ENCODE measurements at places on chromosomes 1 and 21.

DNA sequence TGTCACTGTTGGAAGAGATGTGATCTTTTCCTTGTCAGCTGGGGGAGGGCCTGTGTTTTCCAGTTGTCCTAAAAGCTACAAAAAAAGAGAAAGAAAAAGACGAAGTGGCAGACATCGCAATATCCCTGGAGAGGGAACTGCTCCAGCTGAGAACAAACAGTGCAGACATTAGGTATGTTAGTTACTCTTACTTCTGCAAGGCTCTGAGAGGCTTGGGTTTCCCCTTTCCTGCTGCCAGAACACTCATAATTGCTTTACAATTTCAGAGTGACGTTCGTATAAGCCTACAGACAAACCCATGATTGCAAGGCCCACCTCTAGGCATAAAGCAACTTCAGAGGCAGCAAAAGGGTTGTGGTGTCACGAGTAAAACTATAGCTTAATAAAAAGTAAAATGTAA, 31.1 kb downstream of the CD160 start:
- no peak for DNase-seq

DNA sequence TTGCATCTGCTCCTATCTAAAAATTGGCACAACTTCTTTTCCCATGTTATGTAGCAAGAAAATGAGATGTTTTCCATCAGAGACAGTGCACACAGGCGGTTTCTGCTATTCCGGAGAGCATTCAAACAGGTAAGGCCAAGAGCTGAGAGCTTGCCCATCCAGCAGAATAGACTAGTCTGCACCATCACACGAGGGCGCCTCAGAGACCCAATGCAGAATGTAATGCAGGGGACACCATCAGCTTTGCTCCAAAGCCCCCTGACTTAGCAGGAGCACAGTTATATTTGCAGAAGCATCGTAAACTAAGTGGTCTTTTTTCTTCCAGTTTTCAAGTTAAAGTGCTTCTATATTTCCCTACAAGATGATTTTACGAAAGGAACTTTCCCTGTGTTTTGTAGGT, 4.7 kb downstream of the IL24 start:
- no peak for DNase-seq

- DNase-seq = no peak
These were observed 18.7 kb upstream of the OLFML2B start for GRCh38 chr1:162042361-162042760.

DNA sequence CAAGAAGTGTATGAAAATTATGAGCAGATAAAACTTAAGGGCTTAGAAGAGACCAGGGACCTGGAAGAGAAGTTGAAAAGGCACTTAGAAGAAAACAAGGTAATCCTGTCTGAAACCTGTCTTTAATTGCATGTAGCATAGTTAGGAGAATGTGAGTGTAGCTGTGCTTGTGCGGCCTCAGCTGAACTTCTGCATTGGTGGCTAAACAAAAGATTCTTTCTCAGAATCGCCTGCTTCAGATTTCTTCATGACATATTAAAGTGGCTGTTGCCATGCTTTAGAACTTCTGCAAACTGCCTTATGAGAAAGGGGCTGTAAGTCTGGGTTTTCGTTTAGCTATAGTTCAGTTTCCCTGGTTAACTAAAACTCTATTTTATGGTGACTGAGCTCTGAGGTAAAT, 94.5 kb downstream of the VPS26C start:
- DNase-seq = no peak

DNA sequence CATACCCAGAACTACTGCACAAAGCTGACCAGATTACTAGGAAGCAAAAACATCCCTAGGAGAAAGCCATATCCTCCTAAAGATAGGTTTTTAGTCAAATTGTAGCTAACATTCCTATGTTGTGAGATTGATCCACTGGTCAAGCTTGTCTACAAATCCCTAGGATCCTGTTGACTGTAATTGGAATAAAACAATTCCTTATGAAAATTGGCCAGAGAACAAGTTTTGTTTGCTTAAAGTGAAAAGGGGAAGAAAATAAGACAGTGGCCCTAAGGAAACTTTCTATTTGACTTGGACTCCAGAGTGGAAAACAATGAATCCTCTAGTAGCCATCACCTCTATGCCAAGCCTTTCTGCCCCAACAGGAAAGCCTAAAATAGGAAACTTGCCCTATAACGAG, 645.2 kb upstream of the USP24 start:
- DNase-seq = no peak

DNA sequence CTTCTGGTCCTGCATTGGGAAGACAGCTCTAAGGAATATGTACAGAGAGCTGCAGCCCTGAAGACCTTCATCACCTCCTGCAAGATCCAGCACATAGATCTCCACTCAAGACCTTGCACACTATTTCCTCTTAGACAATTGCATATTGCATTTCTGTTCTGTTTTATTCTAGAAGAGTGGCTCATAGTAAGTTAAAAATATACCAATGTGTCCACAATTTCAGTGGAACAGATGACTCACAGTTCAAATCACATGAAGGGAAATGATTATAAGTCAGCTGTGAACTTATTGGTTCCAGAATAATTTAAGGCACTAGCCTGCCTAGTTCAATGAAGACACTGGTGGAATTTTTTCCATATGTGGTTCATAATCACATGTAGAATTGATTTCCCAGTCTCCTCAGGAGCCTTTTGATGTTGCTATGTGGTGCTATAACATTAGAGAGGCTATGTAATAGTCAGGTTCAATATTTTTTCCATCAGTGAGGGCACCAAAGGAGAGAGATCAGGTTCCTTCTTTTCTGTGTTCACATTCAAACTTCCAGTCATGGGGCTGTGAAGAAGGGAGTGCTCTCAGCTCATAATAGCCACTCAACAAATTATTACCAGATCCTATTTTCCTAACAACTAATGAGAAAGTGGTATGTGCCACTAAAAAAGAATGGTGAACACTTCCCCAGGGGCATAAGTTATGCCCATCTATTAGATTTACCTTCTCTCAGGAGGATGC, 9.8 kb upstream of the AK5 start:
- no peak for DNase-seq

GRCh38 chr21:42069327-42069726, 1.8 kb upstream of the UMODL1 start:
- no peak for DNase-seq

GRCh38 chr1:51327386-51327785, 3.0 kb downstream of the TTC39A start:
- DNase-seq = no peak

- DNase-seq = no peak
These were observed 1227.1 kb downstream of the NCAM2 start for GRCh38 chr21:22225299-22225698.

DNA sequence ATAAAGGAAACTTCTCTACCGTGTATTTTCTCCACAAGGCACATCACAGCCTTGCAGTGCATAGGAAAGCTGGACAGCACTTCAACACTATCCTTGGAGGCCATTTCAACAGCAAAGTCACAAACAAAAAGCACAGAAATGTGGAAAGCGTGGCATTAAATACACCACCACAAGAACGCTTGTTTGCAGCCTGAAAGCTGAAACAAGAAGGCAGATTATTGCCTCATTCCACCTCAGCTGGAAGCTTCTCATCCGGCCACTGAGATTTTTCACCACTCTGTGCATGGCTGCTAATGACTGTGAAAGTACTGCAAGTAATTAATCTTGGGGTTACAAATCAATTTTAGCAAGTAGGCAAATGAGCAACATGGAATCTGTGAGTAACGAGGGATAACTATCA, 50.9 kb upstream of the GALNT2 start:
- no peak for DNase-seq

DNA sequence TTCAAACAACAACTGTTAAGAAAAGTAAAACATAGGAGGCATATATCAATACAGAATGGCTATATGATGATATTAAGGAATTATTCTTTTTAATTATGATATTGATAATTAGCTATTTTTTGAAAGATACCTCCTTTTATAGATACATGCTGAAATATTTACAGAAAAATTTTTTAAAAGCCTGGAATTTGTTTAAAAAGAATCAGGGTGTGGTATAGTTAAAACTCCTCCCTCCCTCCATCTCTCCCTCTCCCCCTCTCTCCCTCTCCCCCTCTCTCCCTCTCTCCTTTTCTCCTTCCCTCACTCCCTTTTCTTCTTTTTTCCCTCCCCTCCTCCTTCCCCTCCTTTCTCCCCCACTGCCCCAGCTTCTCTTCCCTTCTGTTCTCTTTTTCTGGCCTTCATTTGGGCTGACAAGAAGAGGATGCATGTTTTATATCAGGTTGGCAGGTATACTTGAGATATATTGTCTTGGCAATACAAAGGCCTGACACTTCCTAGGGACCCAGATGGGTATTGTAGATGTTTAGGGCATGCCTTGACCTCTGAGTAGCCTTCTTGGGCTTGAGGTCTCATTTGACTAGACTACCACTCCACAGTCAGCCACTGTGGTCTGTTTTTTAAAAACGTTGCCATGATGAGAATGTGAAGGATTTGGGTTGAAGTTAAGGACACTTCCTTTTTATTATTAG, 124.5 kb downstream of the FGGY start:
- DNase-seq = no peak
